ENCODE measurements at places on chromosomes 6 and 20.

DNA sequence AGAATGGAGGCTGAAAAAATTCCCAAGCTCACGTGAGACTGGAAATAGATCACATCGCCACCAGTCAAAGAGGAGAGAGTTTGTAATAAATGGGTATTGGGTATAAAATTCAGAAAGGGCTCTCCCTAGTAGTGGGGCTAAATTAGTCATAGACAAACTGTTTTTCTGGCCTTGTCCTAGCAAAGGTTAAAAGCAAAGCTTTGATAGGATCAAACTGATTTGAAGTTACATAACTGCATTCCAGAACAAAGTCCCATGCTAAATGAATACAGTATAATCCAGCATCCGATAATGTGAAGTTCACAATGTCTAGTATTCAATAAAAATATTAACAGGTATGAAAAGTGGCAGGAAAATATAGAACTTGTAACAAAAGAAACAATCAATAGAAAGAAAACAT, 149.8 kb upstream of the ATXN1 start:
- no peak for DNase-seq

- no peak for DNase-seq
These were observed 108.7 kb upstream of the CNKSR3 start for GRCh38 chr6:154619146-154619545.

DNA sequence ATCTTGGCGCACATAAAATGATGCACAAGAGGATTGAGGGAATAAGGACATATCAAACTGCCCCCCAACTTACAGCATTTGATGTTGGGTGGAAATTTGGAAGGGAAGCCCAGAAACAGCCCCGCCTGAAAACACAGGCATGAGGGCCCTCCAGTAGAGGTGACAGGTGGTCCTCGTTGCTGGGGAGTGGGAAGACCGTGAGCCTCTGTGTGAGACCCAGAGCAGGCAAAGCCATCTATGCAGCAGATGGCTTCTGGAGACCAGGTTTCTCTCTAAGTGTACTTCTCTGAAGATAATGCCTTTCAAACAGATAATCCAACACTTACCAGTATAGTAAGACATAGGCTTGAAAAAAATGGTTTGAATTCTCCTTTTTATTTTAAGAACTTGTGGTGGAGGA, 132.2 kb upstream of the INSM1 start:
- DNase-seq = no peak

- no peak for DNase-seq
These were observed 35.1 kb downstream of the SYNJ2 start for GRCh38 chr6:158016571-158017383.

DNA sequence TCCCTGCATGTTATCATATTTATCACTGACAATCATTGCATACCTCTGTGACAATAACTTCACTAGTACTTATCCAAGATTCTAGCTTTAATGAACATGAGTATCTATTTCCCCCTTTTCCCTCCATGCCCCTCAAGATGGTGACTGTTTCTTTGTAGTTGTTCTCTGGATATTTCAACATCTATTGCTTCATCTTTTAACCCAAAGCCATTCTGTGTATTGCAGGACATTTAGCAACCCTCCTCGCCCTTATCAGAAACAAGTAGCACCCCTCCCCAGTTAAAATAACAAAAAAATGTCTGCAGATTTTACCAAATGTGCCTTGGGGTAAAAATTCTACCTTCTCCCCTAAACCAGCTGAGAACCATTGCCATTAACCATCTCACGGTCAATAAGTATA, 979.8 kb upstream of the MANEA start:
- no peak for DNase-seq
